ENCODE measurements at places on chromosomes 4 and X.
A peak's percentile ranks its signal among the peaks of the same experiment; 100 is the strongest.

- no peak for DNase-seq
These were observed 8.9 kb upstream of the CDKL2 start for GRCh38 chr4:75639124-75639695.

DNA sequence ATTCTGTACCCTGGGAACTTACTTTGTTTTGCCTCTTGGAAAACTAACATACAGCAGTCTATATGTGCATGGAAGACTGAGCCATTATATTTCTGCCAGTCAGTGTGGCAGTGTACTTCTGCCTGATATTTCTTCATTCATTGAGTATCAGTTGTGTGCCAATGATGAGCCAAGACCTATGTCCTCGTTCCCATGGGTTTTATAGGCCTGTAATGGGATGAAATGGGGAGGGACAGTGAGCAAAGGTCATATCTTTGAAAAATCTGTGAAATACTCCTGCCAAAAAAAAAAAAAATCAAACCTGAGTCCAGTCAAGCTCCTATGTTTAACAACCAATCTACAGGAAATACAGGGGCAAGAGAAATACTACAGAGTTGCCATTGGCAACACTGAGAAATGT is 9.1 kb downstream of the NSD2 start:
- no peak for DNase-seq

DNA sequence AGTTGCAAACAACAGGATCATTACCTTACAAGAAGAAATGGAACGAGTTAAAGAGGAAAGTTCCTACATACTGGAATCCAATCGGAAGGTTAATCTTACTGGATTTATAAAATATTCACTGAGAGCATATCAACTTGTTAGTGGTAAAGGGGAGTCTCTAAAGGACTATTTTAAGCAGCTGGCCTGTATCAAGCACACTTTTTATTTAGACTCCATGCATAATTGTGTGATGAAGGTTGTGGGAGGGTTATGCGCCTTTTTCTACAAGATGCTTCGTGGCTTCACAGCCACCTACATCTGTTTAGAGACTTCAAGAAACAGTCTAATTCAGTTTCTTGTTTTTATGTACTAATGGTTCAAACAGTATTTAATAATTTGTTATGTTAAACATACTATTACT is 56.6 kb downstream of the GRSF1 start:
- no peak for DNase-seq

DNA sequence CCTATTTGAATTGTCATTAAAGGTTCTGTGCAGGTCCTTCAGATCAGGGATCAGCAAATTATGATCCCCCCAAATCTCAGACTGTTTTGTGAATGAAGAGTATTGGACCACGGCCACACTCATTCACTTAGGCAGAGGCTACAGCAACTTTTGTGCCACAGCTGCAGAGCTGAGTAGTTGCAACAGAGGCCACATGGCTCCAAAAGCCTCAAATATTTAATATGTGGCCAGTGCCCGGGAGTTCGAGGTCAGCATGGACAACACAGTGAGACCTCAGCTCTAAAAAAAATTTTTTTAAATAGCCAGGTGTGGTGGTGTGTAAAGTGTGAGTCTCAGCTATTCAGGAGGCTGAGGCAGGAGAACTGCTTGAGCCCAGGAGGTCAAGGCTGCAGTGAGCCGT is 100.7 kb downstream of the NSUN7 start:
- no peak for DNase-seq

- DNase-seq = no peak
These were observed 49.6 kb downstream of the DKK2 start for GRCh38 chr4:106986486-106986885.

- no peak for DNase-seq
These were observed 815.5 kb downstream of the DMD start for GRCh38 chrX:32395878-32396277.

DNA sequence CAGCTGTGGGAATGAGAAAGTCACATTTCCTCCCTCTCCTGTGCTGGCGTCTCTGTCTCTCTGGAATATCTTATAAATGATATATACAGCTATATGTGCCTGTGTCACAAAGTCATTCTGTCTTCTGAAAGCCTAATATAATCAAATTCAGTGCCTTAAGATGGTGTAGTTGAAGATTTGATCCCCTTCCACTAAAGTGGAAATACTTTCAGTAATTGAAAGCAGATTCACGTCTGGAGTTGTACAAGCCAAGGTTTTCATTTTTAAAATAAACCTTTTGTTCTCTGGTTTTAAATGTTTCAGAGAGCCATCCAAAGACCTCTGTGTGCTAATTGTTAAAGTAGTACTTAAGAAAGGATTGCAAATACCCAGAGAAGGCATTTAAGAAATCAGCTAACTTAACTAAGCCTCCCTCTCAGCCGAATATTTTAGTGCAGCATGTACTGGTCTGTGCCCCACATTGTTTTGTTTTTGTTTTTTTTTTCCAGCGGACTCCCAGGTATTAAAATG is 206.8 kb downstream of the TENM3 start:
- no peak for DNase-seq

GRCh38 chr4:48343551-48343950 is 2.2 kb downstream of the SLAIN2 start:
- DNase-seq = no peak

- no peak for DNase-seq
These were observed 18.2 kb downstream of the MRPL1 start for GRCh38 chr4:77880784-77881183.

GRCh38 chr4:13547485-13548041 is 3.3 kb upstream of the NKX3-2 start:
- DNase-seq = no peak

GRCh38 chr4:121340247-121340646 is 40.6 kb downstream of the QRFPR start:
- no peak for DNase-seq

DNA sequence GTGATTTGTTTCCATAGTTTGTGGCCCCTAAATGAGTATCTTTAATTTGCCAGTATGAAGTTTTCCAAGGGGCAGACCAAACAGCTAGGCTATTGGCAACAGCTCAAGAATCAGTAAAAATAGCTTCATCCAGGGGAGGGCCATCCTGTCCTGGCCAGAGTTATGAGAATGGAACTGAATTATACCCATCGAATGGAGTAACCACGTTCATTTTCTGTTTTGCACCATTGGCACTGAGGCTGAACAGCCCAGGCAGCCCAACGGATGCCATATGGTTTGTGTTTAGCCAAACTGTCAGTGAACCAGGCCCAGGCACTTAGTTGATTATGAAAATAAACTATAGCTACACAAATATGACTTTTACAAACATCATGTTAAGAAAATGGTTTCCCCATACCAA is 17.7 kb upstream of the ASB5 start:
- no peak for DNase-seq

GRCh38 chr4:101458914-101459313 is 111.6 kb upstream of the PPP3CA start:
- DNase-seq = no peak

DNA sequence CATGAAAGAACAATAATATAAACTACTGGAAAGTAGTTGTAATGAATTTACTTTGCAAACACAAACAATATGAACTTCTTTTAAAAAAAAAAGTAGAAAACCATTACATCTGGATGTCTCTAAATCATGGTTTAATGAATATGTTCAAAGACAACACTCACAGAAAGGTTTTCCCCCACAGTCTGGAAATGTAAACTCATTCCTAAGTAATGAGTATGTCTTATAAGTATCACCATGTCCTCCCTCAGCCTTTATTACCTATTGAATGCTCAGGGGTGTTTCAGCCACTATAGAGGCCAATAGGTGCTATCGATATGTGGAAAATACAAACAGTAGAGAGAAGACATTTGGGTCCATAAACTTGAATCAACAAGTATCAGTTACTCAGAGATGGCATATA is 186.7 kb downstream of the PALLD start:
- DNase-seq = peak; percentile 13

- no peak for DNase-seq
These were observed 147.4 kb downstream of the SMIM20 start for GRCh38 chr4:26061248-26061986.

DNA sequence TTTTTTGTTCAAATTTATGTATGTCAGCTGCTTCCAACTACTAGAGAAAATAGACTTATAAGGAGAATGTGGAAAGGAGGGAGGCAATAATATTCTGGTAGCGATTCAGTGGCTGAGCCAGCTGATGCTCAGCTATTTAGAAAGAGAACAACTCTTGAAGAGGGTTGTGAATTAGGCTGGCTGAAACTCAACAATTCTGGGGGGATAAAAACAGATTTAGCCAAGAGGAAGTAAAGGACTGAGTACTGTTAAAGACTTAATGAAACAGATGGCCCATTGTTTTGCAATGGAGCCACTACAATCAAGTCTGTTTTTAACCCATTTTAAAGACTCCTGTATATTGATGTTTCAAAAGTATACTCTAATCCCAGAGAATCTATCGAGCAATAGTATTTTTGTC is 1058.9 kb downstream of the C4orf33 start:
- DNase-seq = no peak

DNA sequence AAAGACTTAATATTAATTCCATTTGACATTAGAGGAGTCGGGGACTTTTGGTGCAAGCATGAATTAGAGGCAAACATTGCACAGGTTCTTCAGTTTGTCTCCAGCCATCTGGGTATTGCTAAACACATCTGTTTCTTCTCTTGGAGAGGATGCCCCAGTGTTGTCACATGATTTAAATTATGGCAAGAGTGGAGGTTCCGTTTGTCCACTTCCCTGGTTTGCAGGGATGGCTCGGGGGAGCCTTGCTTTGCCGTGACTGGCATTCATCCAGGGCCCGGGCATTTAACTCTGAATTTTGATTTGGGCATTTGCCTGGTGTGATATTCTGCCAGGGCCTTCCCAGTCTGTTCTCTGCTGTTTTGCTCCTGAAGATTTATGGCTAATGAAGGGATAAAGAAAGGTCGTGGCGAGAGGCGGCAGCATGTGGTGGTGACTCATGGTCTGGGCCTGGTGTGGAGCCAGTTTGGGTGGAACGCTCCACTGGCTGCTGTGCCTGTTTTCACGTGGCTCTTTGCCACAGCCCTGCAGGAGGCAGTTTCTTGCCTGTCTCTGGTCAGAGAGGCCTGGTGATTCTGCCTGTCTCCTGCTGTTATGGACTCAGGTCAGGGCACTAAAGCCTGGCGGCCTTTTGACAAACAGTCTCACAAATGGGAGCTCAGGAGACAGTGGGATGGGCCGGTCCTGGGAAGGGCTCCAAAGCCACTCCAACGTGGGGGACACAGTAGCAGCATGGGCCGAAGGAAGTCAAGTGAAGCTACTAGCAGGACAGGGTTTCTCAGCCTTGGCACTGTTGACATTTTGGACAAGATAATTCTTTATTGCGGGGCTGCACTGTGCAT is 99.4 kb upstream of the PGRMC2 start:
- DNase-seq = peak; percentile 91

- no peak for DNase-seq
These were observed 47.0 kb downstream of the BEND2 start for GRCh38 chrX:18173494-18174180.

- DNase-seq = no peak
These were observed 73.9 kb downstream of the GC start for GRCh38 chr4:71709961-71710360.

DNA sequence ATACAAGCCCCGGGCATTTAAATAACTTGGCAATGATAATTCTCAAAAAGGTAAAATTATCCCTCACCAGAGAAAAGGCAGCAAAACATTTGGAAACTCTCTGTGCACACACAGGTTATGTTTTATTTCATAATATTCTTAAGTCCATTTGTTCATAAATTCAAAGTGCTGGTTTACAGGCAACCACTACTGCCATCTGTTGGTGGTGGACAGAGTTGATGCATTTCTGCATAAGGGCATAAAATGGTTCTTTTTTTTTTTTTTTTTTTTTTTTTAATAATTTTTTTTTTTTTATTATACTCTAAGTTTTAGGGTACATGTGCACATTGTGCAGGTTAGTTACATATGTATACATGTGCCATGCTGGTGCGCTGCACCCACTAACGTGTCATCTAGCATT is 31.5 kb upstream of the IL21 start:
- DNase-seq = peak; percentile 9

DNA sequence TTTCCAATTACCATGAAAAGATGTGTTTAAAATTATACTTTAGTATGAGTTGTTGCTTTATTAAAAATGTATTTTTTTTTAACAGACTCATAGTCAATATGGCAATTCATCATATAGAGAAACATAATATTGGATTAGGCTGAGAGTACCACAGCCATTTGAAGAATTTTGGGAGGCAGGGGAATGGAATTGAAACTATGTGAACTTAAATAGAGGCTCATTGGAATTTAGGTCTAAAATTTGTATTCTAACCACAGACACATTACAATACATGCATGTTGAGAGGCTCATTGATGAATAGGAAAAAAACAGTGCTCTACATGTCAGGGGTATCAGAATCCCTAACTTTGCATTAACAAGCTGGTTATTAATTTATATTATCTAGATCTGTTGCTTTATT is 269.6 kb downstream of the DKK2 start:
- DNase-seq = no peak

- no peak for DNase-seq
These were observed 72.1 kb downstream of the LRP2BP start for GRCh38 chr4:185323606-185324005.

DNA sequence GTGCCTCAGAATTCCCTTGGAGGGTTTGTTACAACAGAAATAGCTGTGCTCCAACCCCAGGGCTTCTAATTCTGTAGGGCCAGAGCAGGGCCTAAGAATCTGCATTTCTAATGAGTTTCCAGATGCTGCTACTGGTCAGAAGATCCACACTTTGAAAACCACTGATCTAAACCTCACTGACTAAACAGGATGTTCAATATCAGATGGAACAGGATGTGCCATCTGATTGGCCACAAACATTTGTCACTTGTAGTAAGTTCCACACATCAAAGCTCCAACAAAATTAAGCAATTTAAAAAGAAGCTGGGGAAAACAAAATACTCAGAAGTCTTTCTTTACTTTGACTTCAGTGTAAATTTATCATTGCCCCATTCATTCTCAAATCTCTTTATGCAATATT is 14.3 kb downstream of the CASK start:
- DNase-seq = no peak

GRCh38 chr4:60463857-60464502 is 736.1 kb upstream of the ADGRL3 start:
- no peak for DNase-seq

GRCh38 chr4:81195475-81195874 is 19.5 kb downstream of the PRKG2 start:
- no peak for DNase-seq

DNA sequence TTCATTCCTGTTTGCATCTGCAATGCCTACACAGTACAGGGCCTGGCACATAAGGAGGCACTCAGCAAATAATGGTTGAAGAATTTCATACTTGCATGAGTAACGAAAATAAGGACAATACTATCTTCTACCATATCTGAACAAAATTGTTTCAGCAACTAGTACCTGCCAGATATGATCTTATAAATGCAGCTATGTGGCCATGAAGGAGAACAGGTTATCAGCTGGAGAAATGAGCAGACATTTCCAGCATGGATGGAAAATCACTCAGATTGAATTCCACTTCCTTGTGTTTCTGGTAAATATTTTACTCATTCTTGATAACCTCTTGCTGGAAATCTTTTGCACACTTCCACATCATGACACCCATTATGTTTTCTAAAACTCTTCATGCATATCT is 204.0 kb downstream of the ADAMTS3 start:
- DNase-seq = peak; percentile 42

DNA sequence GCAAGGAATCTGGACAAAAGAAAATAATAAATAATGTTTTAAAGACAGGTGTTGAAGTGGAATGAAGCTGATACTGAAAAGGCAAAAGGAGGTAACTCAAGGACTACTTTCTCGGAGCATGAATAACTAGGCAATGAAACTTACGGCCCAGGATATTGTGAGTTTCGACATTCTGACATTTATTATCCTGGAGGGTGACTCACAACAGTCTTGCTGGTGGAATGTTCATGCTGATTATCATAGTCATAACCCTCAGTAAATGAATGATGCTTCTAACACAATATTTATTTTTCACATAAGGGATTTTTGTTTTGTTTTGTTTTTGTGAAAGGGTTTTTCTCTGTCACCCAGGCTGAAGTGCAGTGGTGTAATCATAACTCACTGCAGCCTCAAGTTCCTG is 147.0 kb upstream of the HPGD start:
- peak; percentile 82 for DNase-seq

All from NCI-H226 (cell line).